NK-92 treated with Interleukin-12 subunit alpha and Interleukin-12 subunit beta, amount 100 ng/mL, for 24 hours (cell line): ENCODE measurements at places on chromosomes 5 and 9.
A peak's percentile ranks its signal among the peaks of the same experiment; 100 is the strongest.

GRCh38 chr9:100441911-100442361 is 15.0 kb downstream of the MSANTD3 start:
- DNase-seq, result no peak

DNA sequence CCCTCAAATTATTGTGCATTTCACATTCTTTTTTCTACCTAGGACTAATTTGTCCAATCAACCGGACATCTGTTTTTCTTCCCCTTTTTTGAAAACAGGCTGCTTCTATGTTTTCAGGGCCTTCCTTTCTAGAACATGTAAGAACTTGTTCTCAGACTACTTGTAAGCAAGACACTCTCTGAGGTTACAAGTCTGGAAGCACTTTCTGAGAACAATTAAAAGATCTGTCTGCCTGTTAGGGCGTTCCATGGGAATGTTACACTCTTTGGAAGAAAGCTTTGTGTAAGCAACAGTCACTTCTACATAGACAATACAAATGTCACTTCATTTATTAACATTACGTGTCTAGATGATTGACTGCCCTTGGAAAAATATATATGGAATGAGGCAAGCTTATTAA is 50.9 kb upstream of the HSPB3 start:
- DNase-seq, result no peak

GRCh38 chr5:138032028-138032571 is 779 bp downstream of the FAM13B start:
- DNase-seq, result peak; percentile 81

GRCh38 chr9:135907006-135907430 is 328 bp downstream of the CAMSAP1 start:
- no peak for DNase-seq

- DNase-seq, result no peak
These were observed 134.6 kb downstream of the DENND1A start for GRCh38 chr9:123795336-123795735.

GRCh38 chr5:32144378-32145207 is 29.5 kb downstream of the GOLPH3 start:
- DNase-seq, result no peak

GRCh38 chr5:141889282-141889871 is 11.2 kb upstream of the PCDH1 start:
- DNase-seq, result no peak

- no peak for DNase-seq
These were observed 1.1 kb upstream of the SNCAIP start for GRCh38 chr5:122310889-122311288.

DNA sequence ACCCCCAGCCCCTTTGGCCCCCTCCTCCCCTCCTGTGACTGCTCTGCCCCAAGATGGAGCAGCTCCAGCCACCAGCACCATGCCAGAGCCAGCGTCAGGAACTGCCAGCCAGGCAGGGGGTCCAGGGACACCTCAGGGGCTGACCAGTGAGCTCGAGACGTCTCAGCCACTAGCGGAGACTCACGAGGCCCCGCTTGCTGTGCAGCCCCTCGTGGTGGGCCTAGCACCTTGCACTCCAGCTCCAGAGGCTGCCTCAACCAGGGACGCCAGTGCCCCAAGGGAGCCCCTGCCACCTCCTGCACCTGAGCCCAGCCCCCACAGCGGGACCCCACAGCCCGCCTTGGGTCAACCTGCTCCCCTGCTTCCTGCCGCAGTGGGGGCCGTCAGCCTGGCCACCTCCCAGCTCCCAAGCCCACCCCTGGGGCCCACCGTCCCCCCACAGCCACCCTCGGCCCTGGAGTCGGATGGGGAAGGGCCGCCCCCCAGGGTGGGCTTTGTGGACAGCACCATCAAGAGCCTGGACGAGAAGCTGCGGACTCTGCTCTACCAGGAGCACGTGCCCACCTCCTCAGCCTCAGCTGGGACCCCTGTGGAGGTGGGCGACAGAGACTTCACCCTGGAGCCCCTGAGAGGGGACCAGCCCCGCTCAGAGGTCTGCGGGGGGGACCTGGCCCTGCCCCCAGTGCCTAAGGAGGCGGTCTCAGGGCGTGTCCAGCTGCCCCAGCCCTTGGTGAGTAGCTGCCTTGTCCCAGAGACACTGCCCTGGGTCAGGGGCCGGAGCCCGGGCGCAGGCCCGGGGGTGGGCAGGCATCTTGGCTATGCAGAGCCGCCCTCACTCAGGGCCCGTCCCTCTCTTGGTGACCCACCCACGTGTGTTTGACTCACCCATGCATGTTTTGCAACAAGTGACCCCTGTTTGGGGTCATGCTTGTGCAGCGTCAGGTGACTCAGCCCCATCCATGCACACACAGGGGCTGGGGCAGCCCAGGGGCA is 105.2 kb downstream of the WNK2 start:
- DNase-seq, result no peak

- DNase-seq, result no peak
These were observed 26.7 kb upstream of the LPCAT1 start for GRCh38 chr5:1550287-1551076.

GRCh38 chr5:76990899-76991459 is 38.1 kb downstream of the CRHBP start:
- DNase-seq, result no peak

DNA sequence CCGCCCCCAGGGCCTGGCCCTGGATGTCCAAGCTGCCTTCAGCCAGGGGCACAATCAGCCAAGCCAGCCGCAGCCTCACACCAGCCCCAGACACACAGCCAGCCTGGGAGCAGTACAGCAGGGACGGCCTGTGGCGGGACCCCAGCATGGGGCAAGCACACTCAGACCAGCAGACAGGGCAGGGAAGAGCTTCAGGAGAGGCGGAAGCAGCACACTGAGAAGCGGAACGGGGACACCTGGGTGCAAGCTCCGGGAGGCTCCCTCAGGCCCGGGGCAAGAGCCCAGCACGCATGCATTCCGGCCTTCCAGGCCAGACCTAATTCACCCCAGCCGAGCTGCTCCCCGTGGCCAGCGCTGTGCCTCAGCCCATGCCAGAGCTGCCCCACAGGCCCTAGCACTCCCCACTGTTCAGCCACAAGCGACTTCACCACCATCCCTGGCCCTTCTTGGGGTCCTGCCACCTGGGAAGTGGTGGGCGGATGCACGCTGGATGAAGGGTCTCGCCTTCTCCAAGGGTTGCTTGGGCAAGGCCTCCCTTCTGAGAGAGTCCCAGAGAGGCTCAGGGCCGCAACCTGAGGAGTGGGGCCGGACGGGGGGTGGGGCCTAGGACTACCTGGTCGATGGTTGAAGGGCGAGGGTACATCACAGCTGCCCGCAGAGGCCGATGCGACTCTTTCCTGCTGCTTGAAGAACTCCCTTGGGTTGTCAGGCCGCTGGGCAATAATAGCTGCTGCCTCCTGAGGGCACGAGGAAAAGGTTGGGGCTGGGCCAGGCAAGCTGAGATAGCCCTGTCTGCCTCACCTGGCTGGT is 13.4 kb downstream of the DBN1 start:
- DNase-seq, result no peak

DNA sequence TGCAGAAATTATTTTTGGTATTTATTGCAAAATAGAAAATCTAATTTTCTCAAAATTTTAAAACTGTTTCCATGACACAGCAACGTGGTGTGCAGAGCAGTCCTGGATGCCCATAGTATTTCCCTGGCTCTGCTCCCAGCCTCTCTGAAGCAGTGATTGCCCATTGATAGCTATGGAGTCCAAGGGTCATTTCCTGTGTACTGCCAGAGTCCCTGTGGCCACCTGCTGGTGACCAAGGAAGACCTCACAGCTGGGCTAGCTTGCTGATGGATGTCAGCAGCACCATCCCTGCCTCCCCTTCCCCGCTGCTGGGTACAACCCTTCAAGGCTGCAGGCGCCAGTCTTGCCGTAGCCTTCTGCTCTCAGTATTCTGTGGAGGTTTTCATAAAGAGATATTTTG is 184.1 kb downstream of the DIRAS2 start:
- no peak for DNase-seq

GRCh38 chr5:119386596-119387344 is 31.0 kb downstream of the TNFAIP8 start:
- DNase-seq, result no peak

GRCh38 chr5:91474201-91474600 is 91.1 kb upstream of the ARRDC3 start:
- DNase-seq, result no peak

GRCh38 chr5:2021484-2022176 is 138.9 kb upstream of the IRX4 start:
- DNase-seq, result no peak

GRCh38 chr5:313806-314376 is 7.6 kb upstream of the AHRR start:
- DNase-seq, result no peak

GRCh38 chr5:77637998-77638762 is at the start of gene OTP:
Gene OTP, minus strand, starts transcription at chr5:77638713. Its CDS starts 164 bp downstream, at chr5:77638549.
- no peak for DNase-seq
